ENCODE measurements at places on chromosomes 11 and 22. TPM values are rescaled to one million over a fixed set of nuclear protein-coding genes. Genes with fewer than 3 reads are reported as not detected.

The RIMBP3B gene
- total RNA-seq = 0.11 TPM

The MYO7A gene
- total RNA-seq = 8.0 TPM

The TUBA8 gene
- 16.5 TPM for total RNA-seq

The PHLDA2 gene
- total RNA-seq = 0.91 TPM

The FREY1 gene
- 3.7 TPM for total RNA-seq

The CLP1 gene
- total RNA-seq = 17.4 TPM

The FXYD2 gene
- total RNA-seq = 5.0 TPM

The OR52E1 gene
- not detected for total RNA-seq

DNA sequence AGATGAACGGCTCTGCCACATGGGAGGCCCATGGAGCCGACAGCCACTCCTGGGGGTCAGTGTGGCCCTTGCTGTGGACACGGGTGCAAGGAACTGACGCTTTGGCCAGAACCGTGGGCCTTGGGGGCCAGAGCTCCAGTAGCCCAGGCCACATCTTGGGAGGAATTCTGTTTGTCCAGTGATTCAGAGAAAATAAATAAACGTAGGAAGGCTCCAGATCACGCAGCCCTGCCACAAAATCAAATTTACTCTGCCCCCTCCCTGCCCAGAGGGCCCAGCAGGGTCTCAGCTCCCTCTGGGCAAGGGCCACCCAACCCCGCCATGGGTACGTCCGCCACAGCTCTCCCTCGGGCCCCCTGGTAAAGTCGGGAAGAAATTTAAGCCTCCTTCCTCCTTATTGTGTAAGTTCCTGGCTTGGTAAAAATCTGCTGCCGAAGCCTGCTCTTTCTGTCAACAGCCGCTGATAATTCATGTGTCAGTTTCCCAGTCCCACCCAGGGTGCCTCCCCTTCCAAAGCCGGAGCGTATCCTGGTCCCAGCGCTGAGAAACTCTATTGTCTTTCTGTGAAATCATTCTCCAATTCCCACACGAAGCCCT, 6.9 kb upstream of the MUC5AC start:
- no peak for DNase-seq

DNA sequence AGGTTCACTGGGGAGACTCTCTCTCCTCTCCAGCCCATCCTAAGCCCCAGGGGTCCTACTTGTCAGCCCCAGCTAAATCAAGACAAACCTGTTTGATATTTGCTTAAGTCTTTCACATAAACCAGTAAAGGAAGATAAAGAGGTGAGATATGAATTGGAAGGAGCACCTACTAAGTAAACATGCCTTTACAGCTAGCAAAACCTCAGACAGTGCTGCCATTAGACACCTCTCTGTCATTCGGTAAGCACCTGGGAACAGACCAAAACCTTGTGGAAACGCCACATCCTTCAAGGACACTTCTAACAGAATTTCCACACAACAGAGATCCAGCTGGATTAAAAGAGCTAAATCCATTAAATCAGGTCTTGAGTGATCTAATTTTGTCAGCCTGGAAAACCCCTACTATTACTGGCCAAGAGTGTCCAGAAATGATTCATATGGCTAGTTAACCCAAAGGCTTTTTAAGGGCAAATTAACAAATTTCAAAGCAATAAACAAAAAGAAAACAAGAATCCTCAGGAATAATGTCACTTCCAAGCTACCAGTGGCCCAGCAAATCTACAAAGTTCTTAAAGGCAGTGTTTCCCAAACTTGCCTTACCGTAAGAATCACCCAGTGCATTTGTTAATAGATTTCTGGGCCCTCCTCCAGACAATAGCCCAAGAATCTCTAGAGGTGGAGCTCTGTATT, 2.4 kb downstream of the VPS37C start:
- no peak for DNase-seq

DNA sequence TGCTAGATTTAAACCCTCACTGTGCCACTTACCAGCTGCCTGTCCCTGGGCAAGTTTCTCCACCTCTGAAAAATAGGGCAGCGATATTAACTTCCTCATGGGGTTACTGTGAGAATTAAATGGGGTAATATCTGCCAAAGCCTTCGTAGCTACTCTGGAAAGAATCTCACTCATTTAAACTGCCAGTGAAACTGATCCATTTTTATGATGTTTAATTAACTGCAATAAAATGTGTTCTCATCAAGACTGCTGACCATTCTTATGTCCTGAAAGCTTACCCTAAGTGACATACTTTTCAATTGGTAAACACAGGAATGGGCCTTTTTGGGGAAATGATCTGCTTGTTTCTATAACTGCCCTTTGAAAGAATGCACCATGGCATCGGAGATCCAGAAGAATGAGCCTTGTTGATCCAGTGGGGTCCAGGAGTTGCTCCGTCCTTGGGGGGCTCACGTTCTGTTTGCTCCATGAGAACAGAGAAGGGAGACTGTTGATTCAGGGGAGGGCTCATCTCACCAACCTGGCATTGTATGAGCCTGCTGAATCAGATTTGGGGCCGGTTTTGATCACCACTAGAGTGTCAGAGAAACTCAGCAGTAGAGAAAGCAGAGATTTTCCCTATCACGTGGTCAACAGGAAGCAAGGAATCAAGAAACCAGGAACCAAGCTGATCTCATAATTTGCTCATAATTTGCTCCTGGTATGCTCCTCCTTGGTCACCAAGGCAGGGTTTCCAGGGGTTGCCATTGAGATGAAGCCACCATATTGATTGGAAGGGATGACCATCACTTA, 7.0 kb upstream of the CCDC86 start:
- DNase-seq = no peak

GRCh38 chr11:35955636-35956035, 11.8 kb downstream of the LDLRAD3 start:
- no peak for DNase-seq

DNA sequence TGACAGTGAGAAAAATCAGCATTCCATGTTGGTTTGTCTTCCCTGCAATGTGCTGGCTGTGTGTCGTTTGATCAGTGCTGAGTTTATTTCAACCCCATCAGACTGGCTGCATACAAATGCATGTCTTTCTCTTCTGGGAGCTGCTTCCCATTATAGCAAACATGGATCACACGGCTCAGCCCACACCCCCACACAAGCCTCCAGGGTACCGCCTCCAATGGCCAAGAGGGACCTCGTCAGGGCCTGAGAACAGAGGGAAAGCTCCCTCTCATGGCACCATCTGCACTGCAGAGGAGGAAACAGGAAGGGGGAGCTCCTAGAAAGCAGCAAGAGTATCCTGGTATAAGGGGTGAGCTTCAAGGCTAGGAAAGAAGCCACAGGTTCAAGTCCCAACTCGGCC, 214.2 kb downstream of the LARGE1 start:
- no peak for DNase-seq

GRCh38 chr11:26399336-26399735, 67.4 kb downstream of the ANO3 start:
- DNase-seq = no peak

DNA sequence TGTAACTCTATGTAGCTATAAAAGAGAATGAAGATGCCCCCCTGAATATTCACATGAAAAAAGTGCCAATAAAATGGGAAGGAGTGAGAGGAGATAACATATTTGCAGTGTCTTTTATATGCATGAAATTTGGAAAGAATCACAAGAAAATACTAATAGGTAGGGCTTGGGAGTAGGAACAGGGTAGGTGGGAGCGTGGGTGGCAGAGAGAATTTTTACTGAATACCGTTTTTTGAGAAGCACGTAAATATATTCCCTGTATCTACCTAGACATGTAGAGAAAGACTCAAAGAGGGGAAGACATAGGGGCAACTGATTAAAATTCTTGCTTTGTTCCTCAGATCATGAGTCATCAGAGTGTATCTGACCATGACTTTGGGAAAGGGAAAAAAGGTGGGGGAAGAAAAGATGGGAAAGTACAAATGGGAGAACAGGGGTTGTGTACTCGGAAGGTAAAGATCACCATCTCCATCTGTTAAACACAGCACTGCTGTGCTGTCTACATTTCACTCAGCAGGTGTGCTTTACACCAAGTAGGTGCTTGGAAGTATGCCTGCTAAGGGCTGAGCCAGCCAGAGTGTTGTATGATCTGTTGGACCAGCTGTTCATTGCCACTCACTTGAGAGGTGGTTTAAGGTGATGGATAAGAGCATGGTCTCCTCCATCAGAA, 16.0 kb downstream of the PRR5L start:
- DNase-seq = no peak

- DNase-seq = no peak
These were observed 55.7 kb downstream of the RTL6 start for GRCh38 chr22:44442186-44442815.

- DNase-seq = no peak
These were observed 163.3 kb upstream of the RASSF10 start for GRCh38 chr11:12845739-12846358.

DNA sequence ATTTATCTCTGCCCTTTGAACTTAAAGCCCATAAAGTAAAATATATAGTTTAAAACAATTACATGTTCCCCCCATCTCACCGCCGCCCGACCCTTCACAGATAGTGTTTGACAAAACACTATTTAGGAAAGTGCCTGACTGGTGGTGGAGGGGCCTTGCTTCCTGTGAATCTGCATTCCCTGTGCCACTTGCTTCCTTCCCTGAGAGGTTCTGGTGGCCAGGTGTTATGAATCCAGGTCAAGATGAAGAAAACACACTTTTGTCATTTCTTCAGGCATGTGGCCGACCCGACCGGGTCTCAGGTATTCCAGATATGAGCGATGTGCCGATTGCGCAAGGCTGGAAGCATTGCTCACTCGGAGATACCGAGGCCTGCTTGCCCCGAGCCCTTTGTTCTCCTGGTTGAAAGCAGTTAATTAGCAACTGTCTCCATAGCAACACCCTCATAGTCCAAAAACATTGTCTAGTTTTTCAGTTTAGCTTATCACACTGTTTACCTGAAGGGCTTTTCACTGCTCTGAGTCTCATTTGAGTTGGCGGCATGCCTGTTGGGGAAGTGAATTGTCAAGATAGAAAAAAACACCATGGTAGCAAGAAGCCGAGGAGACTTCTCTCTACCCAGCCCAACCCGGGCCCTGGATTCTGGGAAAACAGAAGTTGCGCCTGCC, 128.3 kb downstream of the TEAD1 start:
- no peak for DNase-seq

GRCh38 chr22:24289114-24289513, 18.5 kb downstream of the SPECC1L start:
- no peak for DNase-seq

- DNase-seq = no peak
These were observed 21.6 kb upstream of the GRK3 start for GRCh38 chr22:25542720-25543402.

GRCh38 chr11:124167826-124168231, 15.3 kb upstream of the OR10D3 start:
- no peak for DNase-seq

DNA sequence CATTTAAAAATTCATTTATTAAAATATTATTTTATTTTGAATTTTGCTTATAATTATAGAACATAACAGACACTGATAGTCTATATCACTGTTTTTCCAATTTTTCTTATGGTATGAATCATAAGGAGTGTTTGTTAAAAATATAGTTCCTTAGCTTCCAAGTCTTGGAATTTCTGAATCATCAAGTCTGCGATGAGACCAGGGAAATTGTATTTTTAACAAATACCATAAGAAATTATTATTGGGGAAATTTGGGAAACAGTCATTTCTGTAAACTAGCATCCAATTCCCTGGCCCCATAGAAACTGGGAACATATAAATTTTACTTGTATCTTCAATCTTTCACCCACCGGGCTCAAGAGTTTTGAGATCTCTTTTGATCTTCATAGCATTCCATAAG, 38.0 kb upstream of the PICALM start:
- no peak for DNase-seq

- no peak for DNase-seq
These were observed 3.2 kb downstream of the LINC01488 start for GRCh38 chr11:69484427-69485259.

GRCh38 chr11:118521892-118522311, 5.4 kb upstream of the TTC36 start:
- no peak for DNase-seq

DNA sequence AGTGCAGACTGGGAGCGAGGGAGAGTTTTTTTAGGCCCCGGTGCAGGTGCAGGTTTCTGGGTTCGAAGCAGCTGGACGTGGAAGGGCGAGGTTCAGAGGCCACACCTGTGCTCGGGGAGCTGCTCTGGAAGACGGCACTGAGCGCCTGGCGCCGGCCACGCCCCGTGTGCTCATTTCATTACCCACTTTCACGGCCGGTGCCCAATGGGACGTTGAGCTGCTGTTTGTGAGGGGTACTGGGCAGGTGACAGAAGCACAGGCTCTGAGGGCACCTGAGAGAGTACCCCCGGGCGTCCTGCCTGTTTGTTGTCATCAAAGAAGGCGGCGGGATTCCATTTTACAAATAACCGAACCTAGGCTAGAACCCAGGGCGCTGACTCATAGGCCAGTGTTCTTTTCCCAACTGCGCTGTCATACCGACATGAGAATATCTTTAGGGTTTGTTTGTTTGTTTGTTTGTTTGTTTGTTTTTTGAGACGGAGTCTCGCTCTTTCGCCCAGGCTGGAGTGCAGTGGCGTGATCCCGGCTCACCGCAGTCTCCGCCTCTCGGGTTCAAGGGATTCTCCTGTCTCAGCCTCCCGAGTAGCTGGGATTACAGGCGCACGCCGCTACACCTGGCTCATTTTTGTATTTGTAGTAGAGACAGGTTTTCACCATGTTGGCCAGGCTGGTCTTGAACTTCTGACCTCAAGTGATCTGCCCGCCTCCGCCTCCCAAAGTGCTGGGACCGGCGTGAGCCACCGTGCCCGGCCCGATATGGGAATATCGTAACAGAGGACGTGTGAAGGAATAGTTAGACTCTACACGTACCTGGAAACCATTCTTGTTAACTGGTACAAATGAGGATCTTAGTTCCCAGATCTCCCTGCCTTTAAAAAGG, 16.6 kb upstream of the SPTBN2 start:
- peak; percentile 62 for DNase-seq

- DNase-seq = no peak
These were observed 1.9 kb upstream of the SYT8 start for GRCh38 chr11:1832920-1833295.

DNA sequence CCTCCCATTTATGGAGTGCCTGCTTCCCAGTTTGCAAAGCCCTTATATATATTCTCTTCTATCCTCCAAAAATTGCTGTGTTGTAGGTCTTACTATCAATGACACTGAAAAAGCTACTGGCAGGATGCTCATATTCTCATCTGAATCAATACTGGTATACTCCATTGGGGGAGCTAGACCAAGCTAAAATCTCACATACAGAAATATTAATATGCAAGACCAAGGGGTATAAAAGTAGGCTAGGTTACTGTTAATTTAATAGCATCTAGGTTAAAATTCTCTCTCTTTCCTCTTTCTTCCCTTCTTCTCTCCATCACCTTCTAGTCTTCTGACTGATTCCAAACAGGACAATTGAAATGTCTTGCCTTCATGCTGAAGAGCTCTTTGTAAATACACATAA, 17.1 kb upstream of the BDNF start:
- DNase-seq = no peak

DNA sequence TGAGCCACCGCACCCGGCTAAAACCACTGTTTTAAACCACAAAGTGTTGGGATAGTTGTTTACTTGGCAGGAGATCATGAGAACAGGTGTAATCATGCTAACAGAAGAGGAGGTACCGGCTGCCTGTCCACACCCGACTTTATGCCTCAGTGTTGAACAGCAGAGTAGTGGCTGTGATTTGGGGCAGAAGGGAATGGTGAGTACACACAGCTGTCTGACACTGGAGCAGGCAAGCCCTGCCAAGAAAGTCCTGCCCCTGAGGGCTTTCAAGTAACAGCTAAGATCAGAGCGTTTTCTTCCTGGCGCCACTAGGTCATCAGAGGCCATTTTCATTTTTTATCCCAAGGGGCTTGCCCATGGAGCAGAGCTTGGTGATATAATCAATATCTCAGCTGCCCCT, 8.1 kb downstream of the CDKN1C start:
- DNase-seq = no peak

GRCh38 chr22:33658775-33659174, 261.5 kb downstream of the LARGE1 start:
- DNase-seq = no peak

GRCh38 chr11:77672264-77672663, 34.7 kb upstream of the CLNS1A start:
- DNase-seq = no peak

Measured in esophagus muscularis mucosa (tissue), 4 donors.